Right lobe of liver (tissue), 6 donors: ENCODE measurements at places on chromosomes 13 and 19.

DNA sequence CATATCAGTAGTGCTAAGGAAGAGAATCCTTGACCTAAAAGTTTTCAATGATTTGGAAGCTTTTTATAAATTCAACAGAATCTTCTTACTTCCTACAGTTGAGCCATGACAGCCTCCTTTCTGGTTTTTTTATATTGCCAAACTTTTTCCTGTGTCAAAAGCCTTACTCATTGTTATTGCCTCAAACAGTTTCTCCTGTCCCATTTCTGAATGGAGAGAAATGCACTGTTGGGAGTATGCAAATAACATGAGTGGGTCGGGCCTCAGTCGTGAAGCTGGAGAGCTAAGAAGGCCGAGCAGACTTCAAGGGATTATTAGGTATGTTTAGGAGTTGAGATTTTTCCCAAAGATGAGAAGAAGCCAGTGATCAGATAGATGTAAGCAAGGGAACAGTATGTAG is 766.4 kb upstream of the KLHL1 start:
- no peak for DNase-seq

- no peak for DNase-seq
These were observed 12.8 kb downstream of the CIB3 start for GRCh38 chr19:16160445-16160942.

- DNase-seq, result peak; percentile 100
These were observed at the start of gene RAB11B for GRCh38 chr19:8389891-8390616. TSS of gene RAB11B (plus strand) at chr19:8390360. CDS start at chr19:8390417, 57 bp downstream.

DNA sequence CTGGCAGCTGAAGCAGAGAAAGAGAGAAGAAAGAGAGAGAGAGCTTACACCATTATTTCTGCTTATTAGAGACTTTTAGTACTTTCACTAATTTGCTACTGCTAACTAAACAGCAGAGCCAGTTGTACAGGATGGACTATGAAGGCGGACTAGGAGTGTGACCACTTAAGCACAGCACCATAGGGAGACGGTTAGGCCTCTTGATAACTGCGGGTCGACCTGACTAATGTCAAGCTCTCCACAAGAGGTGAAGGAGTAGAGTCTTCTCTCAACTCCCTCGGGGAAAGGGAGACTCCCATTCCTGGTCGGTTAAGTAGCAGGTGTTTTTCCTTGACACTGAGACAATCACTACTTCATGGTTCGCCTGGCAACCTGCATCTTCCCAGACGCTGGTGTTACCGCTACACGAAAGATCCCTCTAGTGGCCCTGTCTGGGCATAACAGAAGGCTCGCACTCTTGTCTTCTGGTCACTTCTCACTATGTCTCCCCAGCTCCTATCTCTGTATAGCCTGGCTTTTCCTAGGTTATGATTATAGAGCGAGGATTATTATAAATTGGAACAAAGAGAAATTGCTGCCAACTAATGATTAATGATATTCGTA is 5.3 kb upstream of the PSG7 start:
- no peak for DNase-seq

GRCh38 chr19:32864318-32865007 is 5.1 kb downstream of the SLC7A9 start:
- DNase-seq, result no peak

GRCh38 chr13:95822303-95822702 is 145.4 kb downstream of the DNAJC3 start:
- DNase-seq, result no peak

DNA sequence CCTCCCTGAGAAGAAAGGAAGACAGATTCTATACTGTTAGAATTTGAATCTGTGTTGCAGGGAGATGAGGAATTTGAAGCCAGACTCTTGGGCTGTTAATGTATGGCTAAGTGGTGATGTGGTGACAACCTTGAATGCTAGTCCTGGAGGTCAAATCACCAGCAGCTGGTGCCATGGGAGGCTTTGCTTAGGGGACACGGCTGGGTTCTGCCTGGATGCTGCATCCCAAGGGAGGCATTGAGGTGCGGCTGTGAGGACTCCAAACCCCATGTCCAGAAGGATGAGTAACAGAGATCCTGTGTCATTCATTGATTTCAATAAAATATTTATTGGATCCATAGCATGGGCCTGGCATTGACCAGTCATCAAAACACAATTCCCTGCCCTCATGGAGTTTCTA is 42.3 kb downstream of the RFX2 start:
- peak; percentile 31 for DNase-seq

DNA sequence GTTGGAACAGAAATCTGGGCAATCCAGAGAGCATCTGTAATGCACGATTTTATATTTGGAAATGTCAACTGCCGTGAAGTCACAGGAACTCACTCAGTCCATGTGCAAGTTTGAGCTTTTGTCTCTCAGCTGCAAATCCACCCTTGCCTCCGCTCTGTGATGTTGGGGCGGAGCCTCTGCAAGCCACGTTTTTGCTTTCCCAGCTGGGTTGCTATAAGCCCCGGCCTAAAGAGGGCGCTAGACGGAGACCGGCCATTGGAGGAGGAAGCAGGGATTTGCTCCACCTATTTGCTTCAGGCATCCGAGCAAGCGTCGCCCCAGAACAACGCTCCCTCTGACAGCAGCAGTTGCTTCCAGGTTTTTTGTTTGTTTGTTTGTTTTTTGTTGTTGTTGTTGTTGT is 56.2 kb downstream of the TRPM4 start:
- no peak for DNase-seq

DNA sequence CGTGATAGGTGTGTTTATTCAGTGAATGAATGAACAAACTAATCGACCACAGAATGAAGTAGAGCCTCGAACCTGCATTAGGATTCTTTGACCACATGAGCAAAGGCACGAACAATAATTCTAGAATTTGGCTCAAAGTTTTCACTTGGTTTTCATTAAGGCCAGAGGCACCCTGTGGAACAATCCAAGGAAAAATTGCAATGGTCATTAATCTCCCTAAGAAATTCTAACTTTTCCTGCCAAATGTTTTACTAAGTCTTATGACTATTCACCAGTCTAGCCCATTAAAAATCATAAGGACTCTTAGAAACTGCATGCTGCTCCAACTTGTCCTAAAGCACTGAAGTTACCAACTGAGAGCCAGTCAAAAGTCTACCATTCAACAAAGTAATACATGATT is 271.7 kb downstream of the EFNB2 start:
- DNase-seq, result no peak

DNA sequence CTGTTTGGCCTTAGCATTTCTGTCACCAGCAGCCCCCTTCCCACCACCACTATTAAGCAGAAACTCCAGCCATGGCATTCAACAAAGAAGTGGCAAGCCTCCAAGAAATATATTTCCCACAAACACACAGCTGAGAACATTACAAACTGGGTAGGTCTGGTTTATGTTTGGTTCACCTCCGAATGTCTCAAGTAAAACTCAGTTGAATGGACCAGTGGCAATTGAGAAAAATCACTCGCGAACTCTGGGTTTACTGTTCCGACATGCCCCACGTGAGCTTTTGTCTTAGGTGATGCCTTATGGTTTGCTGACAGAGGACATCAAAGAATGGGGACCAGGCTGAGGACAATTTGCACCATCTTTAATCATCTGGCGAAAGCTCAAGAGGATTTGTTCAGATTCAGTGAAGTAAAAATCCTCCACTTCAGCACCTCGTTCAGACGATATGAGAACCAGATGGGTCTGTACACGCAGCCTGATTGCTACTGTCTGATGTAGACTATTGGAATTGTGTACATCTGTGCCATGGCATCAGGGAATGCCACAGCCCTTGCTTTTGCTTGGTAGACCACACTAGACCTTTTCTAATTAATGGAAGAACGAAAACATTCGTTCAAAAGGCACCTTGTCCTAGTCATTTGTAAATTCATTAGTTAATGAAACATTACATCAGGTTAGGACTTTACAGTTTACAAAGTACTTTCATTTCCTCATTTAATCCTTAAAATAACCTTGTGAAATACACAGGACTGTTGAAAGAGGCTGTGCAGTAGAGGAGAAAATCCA is 59.4 kb downstream of the SLC10A2 start:
- no peak for DNase-seq

DNA sequence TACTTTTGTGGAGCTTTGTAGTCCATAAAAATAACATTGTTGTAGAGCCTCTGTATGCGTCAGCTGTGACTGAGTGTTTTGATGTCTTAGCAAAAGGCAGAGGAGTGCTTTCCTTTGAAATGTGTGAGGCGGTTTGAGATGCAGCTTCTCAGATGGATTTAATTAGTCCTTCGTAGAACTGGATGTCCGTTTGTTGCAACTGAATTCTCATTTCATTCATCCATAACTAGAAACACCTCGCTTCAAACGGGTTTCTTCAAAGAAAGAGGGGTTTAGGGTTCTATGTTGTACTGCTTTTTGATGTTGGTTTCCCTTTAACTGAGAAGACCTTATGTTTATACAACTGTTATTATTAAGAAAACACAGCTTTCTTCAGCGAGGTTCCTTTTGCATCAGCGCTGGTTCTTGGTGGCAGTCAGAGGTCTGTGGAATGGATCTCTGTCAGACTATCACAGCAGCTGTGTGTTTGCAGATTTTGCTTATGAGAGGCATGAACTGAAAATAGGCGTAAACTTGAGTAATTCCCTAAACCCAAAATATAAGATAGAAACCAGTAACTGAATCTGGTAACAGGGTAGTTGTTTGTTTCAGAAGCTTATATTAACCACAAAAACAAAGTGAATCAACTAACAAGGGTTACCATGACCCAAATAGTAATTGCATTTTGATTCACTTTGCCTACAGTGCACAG is 194.4 kb downstream of the GGACT start:
- DNase-seq, result no peak

- DNase-seq, result no peak
These were observed 10.2 kb downstream of the SPRYD7 start for GRCh38 chr13:49925881-49926418.

GRCh38 chr13:85742355-85742754 is 56.9 kb downstream of the SLITRK6 start:
- no peak for DNase-seq

- no peak for DNase-seq
These were observed 2.2 kb upstream of the ZNF135 start for GRCh38 chr19:58056861-58057260.

GRCh38 chr19:42316223-42317211 is 3.4 kb downstream of the TMEM145 start:
- no peak for DNase-seq

GRCh38 chr19:18488838-18489626 is 32.8 kb downstream of the ELL start:
- no peak for DNase-seq

- DNase-seq, result no peak
These were observed 5.7 kb upstream of the CDC42EP5 start for GRCh38 chr19:54478677-54479266.

GRCh38 chr13:114022876-114023275 is 49.0 kb upstream of the C13orf46 start:
- peak; percentile 29 for DNase-seq

DNA sequence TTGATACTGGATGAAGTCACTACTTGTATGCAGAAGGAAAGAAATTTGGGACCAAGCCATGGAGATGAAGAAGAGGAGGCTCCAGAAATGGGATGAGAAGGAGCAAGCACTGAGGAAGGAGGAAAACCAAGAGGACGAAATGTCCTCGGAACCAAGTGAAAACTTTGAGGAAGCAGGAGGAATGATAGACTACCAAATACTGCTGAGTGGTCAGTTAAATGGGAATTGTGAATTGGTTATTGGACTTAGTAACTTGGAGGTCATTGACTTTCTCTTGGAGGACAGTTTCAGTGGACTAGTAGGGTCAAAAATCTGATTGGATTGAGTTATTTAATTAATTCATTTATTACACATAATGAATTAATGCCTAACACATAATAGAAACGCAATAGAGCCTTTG is 167.9 kb downstream of the MYO16 start:
- DNase-seq, result no peak

GRCh38 chr13:112792511-112792910 is 102.7 kb downstream of the ATP11A start:
- no peak for DNase-seq
